Nasal cavity respiratory epithelium epithelial cell of viscerocranial mucosa (primary cell): ENCODE measurements at places on chromosomes 12 and 14. TPM values are rescaled to one million over a fixed set of nuclear protein-coding genes. Genes with fewer than 3 reads are reported as not detected.

Gene PRPH
- 0.07 and 0.34 TPM in 2 replicates for total RNA-seq

Gene AQP2
- total RNA-seq, result not detected in 2 replicates

Gene EVL
- 5.8 and 18.8 TPM in 2 replicates for total RNA-seq

Gene HOMEZ
- 5.1 and 13.2 TPM in 2 replicates for total RNA-seq

Gene KRT74
- total RNA-seq, result 0.36 TPM in 1 of 2 replicates, not detected in the other

Gene ASCL1
- not detected in 2 replicates for total RNA-seq

Gene GSC
- total RNA-seq, result not detected in 2 replicates

Gene KRT83
- not detected in 2 replicates for total RNA-seq

Gene TSPAN8
- 0.07 TPM in 1 of 2 replicates, not detected in the other for total RNA-seq

Gene LBHD2
- not detected in 2 replicates for total RNA-seq

Gene P2RX2
- not detected in 2 replicates for total RNA-seq
